ENCODE measurements at places on chromosomes 12 and 14.

DNA sequence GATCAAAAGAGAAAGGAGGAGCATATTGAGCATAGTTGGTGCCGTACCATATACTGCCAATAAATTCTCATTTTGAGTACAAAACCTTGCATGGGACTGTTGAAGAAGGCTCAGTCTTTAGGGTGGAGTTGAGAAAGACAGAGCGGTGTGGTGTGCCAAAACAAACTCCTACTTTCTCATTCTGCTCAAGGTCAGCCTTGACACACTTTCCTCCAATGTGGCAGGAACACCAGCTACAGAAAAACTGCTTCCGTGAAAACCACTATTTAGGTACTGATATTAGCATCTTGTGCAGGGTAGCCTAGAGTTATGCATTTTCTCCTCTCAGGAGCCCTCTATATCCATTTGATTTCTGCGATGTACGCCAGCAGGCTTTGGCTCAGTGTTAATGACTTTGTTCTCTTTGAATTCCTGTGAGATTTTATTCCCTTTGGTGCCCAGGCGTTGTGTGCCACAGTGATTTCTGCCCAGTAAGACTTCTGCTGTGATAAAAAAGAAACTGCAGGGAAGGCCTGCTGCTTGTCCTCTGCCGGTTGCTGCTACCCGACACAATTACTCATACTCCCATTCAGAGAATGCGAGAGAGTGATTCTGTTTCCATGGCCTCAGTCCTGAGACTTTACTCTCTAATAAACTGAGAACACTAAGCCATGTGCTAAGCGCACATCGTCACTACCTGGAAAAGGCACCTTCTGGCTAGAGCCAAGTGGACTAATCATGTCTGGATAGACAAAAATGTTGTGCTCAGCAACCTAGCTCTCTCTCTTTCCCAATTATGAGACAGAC lies 88.3 kb upstream of the MDM1 start:
- no peak for DNase-seq

DNA sequence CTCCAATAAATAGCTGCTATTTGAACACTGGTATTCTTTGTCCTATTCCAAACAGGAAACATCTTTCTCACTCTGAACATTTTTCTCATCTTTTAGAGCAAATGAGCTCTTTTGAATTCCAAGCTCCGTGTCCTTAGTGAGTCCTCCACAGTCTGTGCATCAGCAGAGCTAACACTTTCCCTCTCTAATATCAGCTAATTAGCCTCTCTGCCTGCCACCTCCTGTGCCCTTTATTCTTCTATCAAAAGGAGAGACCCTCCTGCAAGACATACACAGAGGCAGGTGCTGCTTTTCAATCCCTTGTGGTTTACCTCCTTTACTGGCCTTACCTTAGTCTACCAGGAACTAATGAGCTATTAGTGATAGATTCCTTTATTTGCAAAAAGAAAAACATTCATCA lies 178.5 kb downstream of the SLC35F4 start:
- DNase-seq = no peak

- DNase-seq = no peak
Measured at GRCh38 chr14:106787626-106788025, 1261.2 kb downstream of the TMEM121 start.

- no peak for DNase-seq
Measured at GRCh38 chr14:32374155-32374554, 45.1 kb downstream of the AKAP6 start.

GRCh38 chr12:46946137-46946536 lies 120.3 kb upstream of the SLC38A4 start:
- no peak for DNase-seq

DNA sequence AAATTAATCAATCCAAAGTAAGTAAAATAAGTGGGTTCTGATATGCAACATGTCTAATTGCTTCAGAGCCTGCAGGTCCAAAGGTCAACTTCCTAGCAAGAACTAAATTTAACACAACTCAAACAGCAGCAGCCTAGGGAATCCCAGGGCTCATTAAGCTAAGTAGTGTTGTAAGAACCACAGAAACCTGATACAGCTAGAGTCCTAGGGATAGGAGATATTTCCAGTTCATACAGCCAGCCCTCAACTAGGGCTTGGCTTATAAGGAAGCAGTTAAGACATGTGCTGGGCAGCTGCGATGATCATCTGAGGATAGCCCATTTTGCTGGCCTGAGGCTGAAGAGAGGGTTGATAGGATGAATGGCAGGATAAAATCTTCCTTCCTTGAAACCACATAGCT lies at the start of gene OR4Q3:
TSS of gene OR4Q3 (plus strand) at position 316 of the 400 bp plus-strand sequence.
- no peak for DNase-seq

DNA sequence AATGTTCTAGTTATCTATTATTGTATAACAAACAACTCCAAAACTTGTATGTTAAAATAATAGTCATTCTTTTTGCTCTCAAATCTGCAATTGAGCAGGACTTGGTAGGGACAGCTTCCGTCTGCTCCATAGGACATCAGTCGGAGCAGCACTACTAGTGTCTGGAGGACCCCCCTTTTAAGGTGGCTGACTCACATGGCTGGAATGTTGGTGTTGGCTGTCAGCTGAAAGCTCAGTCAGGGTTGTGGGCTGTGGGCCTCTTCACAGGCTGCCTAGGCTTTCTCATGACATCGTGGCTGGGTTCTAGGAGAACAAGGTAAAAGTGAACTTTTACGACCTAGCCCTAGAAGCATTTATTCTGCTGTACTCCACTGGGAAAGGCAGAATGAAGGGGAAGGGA lies 160.6 kb downstream of the ANO4 start:
- no peak for DNase-seq

Measured in AG04449 (cell line).